Left renal cortex interstitium (tissue), 4 donors: ENCODE measurements at places on chromosomes 6 and 20. TPM values are rescaled to one million over a fixed set of nuclear protein-coding genes. Genes with fewer than 3 reads are reported as not detected.

The IRF4 gene
- 0.23 TPM for polyA plus RNA-seq

The MAPK13 gene
- 23.9 TPM for polyA plus RNA-seq

The NDRG3 gene
- 33.3 TPM for polyA plus RNA-seq

The ESF1 gene
- polyA plus RNA-seq: 27.4 TPM

The NT5DC1 gene
- polyA plus RNA-seq: 46.4 TPM

The SLC22A1 gene
- polyA plus RNA-seq: 0.58 TPM

The IL20RA gene
- 1.0 TPM for polyA plus RNA-seq

- DNase-seq: no peak
Observed at GRCh38 chr6:121853686-121854085, 418.2 kb downstream of the GJA1 start.

- DNase-seq: no peak
Observed at GRCh38 chr6:100460650-100461204, 4.0 kb downstream of the SIM1 start.

- no peak for DNase-seq
Observed at GRCh38 chr6:100620085-100620840, 155.5 kb upstream of the SIM1 start.

- no peak for DNase-seq
Observed at GRCh38 chr6:43510827-43511163, 649 bp upstream of the LRRC73 start.

DNA sequence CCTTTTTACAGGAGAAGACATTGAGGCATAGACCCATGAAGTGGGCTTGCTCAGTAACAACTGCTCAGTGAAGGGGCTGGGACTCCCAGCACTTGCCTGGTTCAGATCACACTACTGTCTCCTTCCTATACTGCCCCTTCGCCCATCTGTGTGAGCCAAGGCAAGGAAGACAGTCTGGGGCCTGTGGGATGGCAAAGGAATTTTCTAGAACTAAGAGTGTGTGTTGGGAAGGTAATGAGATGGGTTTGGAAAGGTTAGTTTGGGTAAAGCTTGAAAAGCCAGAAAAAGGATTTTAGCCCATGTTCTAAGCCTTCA lies 213.3 kb upstream of the AGPAT4 start:
- DNase-seq: no peak

DNA sequence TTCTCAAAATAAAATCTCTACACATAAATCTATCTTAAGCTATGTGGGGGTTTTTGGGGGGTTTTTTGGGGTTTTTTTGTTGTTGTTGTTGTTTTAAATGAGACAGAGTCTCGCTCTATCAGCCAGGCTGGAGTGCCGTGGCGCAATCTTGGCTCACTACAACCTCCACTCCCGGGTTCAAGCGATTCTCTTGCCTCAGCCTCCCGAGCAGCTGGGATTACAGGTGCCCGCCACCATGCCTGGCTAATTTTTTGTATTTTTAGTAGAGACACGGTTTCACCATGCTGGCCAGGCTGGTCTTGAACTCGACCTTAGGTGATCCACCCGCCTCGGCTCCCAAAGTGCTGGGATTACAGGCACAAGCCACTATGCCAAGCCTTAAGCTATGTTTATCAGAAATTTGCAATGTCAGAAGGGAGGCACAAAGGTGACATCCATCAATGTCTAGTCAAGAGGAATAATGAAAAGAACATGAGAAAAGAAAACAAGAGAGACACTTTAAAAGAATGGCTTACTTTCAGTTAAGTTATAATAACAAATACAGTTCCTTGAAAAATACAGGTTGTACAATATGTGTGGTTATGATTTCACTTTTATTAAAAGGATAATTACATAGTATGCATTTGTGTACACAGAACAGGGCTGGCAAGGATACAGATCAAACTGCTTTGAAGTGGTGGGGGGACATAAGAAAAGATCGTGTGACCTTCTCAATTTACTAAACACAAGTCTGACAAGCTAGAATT lies 28.6 kb downstream of the SLC23A2 start:
- no peak for DNase-seq
